Right hindlimb (tissue), 1 donor: ENCODE measurements at places on chromosomes 3 and 15.

DNA sequence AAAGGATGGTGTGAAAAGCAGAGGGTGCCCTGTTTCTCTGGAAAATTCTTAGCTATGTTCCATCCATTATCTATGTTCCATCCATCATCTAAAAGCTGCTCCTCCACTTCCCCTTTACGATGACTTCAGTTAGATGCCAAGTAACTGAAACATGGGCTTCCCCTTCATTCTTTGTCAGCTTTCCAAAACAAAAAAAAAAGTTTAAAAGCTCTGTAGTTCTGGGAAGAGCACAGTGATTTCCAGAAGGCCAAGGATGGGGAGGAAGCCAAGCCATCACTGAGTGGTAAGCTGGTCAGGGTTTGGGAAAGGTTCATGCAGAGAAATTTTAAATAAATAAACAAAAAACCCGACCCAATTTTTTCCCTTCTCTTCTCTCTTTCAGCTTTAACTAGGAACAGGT is 111.5 kb downstream of the CFAP44 start:
- no peak for DNase-seq

GRCh38 chr3:19446687-19447086 is 298.4 kb downstream of the KCNH8 start:
- no peak for DNase-seq

DNA sequence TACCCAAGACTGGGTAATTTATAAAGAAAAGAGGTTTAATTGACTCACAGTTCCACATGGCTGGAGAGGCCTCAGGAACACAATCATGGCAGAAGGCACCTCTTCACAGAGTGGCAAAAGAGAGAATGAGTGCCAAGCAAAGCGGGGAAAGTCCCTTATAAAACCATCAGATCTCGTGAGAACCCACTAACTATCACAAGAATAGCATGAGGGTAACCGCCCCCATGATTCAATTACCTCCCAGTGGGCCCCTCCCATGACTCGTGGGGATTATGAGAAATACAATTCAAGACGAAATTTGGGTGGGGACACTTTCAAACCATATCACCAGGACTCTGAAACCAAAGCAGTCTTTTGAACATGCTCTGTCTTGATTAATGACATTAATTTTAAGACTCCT is 7.0 kb downstream of the RTP3 start:
- no peak for DNase-seq

DNA sequence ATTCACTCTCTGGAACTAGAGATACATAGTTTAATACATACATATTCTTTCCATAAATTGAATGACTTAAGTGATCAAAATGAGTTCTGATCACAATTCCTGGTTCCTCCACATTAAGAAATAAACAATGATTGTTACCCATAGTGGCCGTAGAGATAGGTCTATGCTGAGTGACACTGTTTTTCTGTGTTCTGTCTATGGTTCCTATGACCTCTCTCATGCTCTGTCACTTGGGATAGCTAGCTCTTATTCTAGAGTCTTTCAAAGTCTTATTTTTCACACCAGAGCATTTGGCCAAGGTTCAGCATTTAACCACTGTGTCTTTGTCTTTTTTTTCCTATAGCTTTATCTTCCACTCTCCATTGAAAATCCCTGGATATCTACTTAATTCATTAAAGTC is 132.4 kb downstream of the GOLGA6L6 start:
- no peak for DNase-seq

GRCh38 chr15:64089543-64090280 is 3.9 kb downstream of the CIAO2A start:
- no peak for DNase-seq

DNA sequence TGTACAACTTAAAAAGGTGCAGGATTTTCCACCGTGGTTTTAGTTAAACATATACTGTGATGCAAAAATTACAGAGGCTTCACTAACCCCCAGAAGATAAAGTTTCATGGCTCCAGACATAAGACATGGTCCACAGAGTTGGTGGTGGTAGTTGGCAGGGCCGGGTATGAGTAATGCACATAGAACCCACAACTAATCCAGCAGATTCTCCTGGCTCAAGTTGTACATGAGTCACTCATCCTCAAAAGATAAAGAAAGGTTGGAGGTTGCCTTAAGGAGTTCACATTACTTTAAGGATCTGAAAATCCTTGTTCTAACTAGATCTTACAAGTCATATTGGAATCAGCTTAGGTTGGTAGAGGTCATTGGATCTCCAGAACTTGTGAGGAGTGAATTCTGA is 98.3 kb upstream of the ZBTB20 start:
- DNase-seq, result no peak

DNA sequence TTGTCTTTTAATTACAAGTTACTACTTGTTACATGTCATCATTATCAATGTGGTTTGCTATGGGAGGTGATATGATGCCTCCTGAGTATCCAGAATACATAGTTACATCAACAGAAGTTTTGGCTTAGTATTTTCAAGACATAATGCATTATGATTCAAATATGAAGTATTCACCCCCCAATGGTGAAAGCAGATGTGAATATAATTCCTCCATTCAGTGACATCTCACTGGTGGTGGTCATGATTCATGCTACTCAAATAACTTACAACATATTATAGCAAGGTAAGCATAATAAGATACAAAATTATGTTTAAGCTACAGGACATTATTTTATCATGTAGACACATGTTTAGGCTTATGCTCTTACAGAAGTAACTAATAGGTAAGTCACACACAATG is 34.9 kb upstream of the TTBK2 start:
- DNase-seq, result no peak

DNA sequence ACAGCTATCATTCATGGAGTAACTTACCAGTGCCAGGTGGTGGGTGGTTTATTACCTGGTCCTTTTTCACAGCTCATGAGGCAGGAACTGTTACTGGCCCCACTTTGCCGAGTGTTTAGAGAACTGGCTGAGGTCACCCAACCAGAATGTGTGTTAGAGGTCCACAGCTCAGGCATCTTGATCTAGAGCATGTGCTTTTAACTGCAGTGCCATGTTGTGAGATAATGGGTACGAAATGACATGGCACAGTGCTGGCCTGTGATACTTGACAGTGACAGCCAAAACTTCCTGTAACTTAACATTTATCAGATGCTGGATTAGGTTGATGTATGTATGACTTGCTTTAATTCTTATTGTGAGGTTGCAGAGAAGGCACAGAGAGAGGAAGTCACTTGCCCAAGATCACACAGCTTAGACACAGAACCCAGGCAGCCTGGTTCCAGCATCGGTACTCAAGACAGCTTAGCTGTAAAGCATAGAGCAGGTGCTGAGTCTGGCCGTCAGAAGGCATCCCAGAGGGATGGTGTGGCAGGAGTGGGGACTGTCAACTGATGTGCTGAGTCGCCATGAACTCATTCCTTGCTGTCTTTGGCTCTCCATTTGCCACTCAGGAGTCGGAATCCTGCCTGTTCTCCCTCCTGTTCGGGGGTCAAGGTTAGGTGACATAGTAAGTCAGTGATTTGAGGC is 9.6 kb downstream of the MCM2 start:
- no peak for DNase-seq

DNA sequence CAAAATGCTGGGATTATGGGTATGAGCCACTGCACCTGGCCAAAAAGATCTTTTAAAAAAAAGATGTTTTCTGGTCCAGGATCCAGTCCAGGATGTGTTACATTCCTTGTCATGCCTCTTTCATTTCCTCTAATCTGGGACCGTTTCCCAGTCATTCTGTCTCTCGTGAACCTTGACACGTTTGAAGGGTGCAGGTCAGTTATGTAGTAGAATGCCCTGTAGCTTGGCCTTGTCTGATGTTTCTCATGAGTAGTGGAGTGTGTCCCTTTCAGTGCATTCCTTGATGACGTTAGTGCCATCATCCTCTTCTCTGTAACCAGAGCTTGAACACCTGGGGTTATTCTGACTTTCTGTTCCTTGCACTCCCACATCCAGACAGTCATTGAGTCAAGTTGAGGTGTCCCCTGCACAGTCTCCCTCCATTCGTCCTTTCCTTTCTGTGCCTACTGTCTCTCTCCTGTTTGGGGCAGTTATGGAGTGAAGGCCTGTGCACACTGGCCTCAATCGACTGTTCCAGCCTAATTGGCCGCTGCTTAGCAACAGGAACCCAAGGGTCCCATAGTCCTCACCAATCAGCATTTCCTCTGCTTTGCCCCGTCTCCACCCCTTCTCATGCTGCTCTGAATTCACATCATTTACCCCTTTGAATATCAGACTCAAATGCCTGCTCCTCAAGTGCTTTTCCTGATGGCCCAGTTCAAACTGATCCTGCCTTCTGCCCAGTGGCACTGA is 5.5 kb downstream of the FAM81A start:
- DNase-seq, result no peak

GRCh38 chr15:48459571-48460442 is 128.6 kb downstream of the DUT start:
- DNase-seq, result no peak

DNA sequence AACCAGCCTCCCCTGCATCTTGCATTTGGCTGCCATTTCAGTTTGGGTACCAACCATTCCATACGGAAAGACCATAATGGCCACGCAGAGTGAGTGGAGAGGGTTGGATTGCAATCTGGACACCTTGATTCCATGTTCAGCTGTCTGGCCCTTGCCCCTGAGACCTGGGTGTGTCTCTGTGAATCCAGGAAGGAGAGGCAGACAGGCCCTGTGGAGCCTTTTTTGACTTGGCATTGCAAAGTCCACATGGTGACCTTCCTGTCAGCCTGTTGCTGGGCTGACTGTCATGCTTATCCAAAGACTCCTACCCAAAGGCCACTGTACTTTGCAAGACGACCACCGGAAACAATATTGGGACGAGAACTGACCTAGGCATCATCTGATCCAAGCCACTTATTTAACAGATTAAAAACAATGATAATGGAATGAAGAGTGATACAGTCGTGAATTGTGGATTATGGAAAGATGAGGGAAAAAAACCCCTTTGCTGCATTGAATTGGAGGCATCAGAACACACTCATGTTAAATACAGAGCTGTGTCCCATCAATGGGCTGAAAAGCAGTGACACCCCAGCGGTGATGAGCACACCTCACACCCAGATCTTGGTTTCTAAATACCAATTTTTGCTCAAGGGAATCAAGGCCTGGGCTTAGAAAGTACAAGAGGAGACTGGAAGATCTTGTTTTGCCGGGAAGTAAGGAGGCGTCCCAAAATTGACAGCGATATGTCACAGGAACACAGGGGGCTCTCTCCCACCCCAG is 86.0 kb downstream of the LRRK1 start:
- peak; percentile 8 for DNase-seq

- no peak for DNase-seq
These were observed 3.7 kb upstream of the APOD start for GRCh38 chr3:195587406-195587805.

DNA sequence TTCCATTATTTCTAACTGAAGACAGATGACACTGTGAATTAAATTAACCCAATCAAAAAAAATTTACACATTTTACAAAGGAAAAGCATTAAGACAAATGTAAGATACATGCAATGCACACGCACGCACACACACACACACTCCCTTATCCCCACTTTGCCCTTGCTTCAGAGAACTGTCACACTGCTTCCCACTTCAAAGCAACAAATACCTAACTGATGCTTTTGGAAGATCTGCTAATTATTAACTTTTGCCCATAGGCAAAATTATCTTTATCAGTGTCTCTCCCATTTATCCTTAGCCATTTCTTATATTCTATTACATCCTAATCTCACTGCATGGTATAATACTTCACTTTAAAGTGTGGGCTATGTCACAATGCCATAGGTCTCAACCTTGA is 60.3 kb downstream of the SETD2 start:
- no peak for DNase-seq
